NB4 (cell line): ENCODE measurements at places on chromosomes 16 and 17.

DNA sequence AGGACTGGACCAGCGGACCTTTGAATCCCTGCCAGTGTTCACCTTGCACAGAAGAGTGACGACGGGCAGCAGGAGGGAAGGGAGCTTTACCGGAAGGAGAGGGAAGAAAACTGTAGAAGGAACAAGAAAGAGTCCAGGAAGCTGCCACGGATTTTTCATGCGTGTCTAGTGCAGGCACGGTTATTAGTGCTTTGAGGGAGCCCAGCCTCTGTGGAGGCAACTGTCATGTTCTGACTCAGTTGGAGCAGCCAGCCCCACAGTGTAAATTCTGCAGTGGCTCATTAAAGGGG is 6.5 kb upstream of the HOXB13 start:
- no peak for DNase-seq

DNA sequence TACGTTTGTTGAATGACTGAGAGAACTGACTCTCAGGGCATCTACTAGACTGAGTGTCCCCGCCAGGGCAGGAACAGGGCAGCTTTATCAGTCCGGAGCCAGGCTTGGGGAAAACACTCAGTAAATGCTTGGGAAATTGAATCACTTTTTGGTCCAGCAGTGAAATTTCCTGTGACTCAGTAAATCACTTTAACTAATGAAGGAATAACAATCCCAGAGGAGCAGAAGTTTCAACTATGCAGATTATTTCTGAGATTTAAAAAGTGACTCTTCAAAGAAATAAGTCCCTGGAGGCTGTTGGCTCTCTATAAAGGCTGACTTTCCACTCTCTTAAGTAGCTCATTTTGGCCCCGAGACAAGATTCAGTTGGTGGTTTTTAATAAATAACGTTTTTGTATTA is 101.8 kb downstream of the FOXL1 start:
- no peak for DNase-seq

- no peak for DNase-seq
Observed at GRCh38 chr16:87074641-87075318, 242.4 kb downstream of the C16orf95 start.

DNA sequence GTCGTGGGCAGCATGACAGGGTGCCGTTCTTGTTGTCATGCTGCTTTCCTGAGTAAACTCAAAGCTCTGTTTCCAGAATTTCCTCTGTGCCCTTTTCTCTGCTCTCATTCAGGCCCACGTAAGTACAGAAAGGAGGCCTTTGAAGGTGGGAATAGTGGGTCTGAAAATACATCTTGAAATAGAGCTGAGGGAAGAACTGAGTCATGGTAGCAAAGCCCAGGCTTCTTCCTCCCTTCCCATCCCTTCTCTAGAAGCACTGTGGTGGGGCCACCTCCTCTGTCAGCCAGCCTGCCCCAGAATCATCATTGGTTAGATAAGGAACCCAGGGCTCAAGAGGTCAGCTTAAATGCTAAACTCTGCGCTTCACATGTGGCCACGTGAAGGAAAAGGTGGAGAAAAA is 9.4 kb downstream of the CTRL start:
- DNase-seq: no peak

DNA sequence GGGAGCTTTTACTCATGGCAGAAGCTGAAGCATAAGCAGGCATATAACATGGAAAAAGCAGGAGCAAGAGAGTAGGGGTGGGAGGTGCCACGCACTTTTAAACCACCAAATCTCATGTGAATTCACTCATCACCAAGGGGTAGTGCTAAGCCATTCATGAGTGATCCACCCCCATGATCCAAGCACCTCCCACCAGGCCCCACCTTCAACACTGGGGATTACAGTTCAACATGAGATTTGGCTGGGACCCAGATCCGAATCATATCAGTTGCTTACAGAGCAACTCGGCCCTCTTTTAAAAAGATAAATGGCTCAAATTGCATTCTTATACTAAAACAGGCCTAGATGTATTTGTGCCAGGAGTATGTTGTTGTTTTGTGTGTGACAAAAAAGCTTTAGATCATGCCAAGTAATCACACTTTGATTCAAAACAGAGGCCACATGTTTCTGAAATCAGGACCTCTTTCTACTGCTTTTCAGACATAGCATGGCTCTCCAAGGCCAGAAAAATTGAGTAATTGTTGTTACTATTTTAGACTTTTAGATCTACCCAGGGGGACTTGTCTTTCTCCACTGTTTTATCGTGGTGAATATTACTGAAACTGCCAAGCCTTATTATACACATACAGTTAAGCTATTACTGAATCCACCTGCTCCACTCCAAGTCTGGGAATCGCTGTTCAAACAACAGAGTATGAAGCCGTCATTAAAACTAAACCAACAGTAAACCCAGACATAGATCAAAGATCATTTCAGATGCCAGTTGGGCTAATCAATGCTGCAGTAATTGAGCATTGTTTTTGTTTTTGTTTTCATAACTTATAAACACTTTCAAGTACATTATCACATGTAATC is 163.3 kb downstream of the KCNJ2 start:
- no peak for DNase-seq

- no peak for DNase-seq
Observed at GRCh38 chr17:42193216-42193968, 902 bp downstream of the GHDC start.
